Suppressor macrophage treated with lipopolysaccharide for 1 hour (primary cell): ENCODE measurements at places on chromosomes 2 and 18.

- no peak for DNase-seq
Observed at GRCh38 chr2:233556881-233557736, 9.5 kb downstream of the USP40 start.

DNA sequence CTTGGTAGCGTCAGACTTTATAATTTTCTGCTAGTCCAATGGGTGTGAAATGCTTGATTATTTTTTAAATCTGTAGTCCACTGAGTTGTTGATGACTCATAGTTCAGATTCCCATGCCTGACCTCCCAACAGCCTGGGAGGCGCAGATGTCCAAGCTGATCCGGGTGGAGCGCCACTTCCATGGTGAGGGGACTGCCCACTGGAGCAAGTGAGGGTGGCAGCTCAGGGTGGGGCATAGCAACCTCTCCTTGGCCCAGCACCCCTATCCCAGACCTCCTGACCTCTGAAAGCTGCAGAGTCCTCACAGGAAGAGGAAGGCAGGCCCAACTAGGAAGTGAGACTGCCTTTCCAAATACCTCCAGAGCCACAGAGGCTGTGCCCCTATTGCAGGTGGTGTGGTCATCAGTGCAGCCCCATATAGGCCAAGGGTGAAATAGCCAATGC, 4.4 kb downstream of the MAL start:
- no peak for DNase-seq

- DNase-seq = no peak
Observed at GRCh38 chr18:44625386-44625785, 55.3 kb upstream of the SETBP1 start.

- DNase-seq = no peak
Observed at GRCh38 chr18:8948471-8949149, 153.9 kb upstream of the NDUFV2 start.

GRCh38 chr18:7914834-7915670, 347.9 kb downstream of the PTPRM start:
- no peak for DNase-seq

DNA sequence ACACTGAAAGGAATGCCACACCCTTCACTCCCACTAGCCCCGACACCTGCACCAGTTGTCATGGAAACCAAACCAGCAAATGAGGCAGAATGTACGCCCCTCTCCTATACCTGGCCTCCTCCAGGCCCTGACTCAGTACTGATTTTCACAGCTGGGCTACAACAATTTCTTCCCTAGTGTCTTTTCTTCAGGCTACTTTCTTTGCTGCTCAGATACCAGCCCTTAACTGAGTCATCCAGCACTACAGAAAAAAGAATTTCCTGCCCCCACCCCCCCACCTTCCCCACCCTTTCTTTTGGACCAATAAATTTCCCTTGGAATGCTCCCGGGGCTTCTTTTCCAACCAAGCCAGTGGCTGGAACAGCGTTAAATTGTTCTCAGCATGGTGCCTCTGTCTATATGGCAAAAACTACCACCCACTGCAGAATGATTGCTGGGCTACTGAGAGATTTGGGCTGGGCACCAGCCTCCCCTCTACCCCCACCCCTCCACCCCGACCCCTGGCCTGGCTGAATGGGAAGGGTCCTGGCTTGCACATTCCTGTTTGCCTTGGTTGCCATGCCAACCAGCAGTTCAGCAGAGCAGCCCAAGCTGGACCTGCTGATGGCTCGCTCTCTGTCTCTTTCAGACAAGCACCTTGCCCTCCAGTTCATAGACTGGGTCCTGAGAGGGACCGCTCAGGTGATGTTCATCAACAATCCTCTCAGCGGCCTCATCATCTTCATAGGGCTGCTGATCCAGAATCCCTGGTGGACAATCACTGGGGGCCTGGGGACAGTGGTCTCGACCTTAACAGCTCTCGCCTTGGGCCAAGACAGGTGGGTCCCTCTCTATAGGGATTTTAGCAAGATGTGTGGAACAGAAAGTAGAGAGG, 11.3 kb downstream of the SLC14A2 start:
- DNase-seq = no peak

DNA sequence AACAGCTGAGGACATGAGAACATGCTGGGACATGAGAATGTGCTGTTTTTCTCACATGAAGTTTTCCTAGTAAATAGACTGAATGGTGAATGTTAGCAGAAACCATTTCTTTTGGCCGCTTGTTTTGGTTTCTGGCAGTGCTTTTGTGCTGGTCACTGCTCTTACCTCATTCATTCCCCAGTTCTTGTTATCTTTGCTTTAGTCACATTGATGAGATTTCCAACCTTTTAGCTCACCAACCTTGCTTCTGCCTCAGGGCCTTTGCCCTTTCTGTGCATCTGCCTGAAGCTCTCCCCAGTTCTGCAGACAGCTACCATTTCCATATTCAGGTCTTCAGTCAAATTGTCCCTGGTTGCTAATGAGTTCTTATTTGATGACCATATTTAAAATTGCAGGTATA, 91.6 kb downstream of the PTPRM start:
- DNase-seq = no peak

DNA sequence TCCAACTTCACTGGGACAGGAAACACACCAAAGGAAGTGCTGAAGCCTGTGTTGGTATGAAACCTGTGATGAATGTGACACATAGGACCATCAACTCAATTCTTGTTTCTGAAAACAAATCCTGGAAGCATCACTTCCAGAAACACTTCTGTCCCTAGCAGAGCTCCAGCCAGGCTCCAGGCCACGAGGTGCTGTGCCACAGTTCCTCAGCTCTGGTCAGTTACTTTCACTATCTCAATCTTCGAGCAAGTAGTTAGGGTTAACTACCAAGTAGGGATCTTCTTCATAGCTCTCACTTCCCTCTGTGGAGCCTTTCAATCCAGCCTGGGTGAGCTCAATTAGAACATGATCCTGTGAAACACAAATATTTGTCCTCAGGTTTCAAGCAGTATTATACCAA, 3.6 kb upstream of the LCT start:
- peak; percentile 50 for DNase-seq

DNA sequence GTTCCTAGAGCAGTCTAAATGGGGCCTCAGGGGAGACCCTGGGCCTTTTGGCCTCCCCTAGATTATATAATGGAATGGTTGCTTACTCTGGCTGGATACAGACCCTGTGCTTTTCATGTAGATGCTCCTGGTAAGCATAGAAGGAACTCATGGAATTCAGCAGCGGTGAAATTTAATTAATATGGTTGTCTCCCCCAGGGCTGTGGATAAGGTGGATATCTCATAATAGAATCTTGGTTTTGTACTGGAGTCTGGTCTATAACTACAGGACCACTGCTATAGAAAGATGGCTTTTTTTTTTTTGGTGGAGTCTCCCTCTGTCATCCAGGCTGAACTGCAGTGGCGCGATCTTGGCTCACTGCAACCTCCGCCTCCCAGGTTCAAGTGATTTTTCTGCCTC, 84.5 kb downstream of the HRH4 start:
- DNase-seq = no peak

- no peak for DNase-seq
Observed at GRCh38 chr2:85247610-85248009, 80.2 kb downstream of the TGOLN2 start.

- no peak for DNase-seq
Observed at GRCh38 chr2:174544156-174544555, 53.4 kb downstream of the WIPF1 start.
